ENCODE measurements at places on chromosomes 2 and 18.

DNA sequence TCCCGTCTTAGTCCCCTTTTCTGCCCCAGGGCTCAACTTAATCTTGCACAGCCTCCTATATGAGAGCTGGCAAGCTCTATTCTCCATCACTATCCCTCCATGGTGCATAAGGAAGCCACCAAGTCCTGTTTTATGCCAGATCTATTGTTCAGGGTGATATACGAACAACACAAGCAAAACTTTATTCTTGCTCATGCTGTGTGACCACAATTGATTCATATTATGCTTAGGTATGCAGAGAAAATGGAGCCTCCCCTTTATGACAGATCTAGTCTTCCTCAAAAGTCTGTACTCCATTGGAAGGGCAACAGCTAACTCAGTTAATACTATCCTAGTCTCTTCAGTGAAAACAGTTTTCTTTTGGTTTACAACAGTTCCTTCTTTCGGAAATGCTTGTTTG, 94.0 kb upstream of the STON1 start:
- no peak for DNase-seq

DNA sequence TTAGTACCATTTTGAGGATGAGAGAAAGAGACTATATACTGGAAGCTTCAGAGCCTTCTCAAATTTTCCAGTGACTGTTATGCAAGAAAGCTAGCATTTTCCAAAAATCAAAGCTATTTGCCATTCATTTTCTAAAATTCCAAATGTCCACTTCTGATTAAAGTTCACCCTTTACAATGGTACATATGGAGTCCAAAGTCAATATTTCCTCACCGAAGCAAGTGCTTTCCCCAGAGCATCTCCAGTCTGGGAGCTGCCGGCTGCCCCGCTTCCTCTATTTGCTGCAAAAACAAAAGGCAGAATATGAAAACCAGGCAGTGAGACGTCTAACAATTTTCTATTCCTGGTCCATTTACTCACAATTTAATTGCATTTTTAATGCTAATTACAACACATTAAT, 302.0 kb upstream of the CCDC68 start:
- DNase-seq = no peak

DNA sequence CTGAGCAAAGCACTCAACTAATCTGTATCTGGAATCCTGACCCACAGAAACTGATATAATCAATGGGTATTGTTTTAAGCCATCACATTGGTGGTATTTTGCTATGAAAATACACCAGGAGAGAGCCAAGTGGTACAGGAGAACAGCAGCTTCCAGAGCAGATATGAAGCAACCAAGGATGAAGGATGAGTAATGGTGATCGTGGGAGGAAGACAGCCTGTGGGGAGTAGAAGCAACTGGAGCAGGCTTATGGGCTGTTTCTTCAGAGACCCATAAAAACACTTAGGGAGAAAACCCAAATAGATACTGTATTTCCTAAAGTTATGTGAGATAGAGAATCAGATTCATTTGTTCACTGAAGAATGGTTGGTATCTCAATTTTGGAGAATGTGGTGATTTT, 330.8 kb downstream of the NUP35 start:
- no peak for DNase-seq

DNA sequence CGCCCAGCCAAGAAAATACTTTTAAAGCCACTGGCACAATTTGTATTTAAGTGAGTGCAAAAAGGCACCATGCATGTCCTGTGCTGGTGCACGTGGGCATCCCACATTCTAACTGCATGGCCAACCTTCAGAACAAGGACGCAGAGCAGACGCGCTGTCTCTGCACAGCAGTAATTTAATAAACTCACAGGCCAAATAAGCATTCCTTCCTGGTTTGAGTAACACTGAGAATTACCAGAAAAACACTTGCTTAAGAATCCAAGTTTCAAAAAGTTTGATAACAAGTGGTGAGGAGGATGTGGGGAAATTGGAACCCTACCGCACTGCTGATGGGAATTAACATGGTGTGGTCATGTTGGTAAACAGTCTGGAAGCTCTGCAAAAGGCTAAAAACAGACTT, 38.7 kb downstream of the RPL31 start:
- no peak for DNase-seq

Data from retinal pigment epithelial cell (primary cell).